Dermis microvascular lymphatic vessel endothelial cell (primary cell): ENCODE measurements at places on chromosomes 6 and 20. TPM values are rescaled to one million over a fixed set of nuclear protein-coding genes. Genes with fewer than 3 reads are reported as not detected.

Gene NT5E
- total RNA-seq, result 43.4 and 123 TPM in 2 replicates

Gene CTCFL
- not detected in 2 replicates for total RNA-seq

Gene VARS2
- 11.1 and 16.6 TPM in 2 replicates for total RNA-seq

Gene HSPA12B
- 10.2 and 14.2 TPM in 2 replicates for total RNA-seq

Gene ADGRF4
- not detected in 2 replicates for total RNA-seq
